Dermis blood vessel endothelial cell (primary cell): ENCODE measurements at places on chromosomes 6 and 20. TPM values are rescaled to one million over a fixed set of nuclear protein-coding genes. Genes with fewer than 3 reads are reported as not detected.

Gene SLC32A1
- 0.05 TPM in 1 of 2 replicates, not detected in the other for total RNA-seq

Gene MYMX
- 0.23 TPM in 1 of 2 replicates, not detected in the other for total RNA-seq

Gene IRAK1BP1
- total RNA-seq: 2.7 and 3.3 TPM in 2 replicates

Gene GSTA3
- total RNA-seq: not detected in 2 replicates

DNA sequence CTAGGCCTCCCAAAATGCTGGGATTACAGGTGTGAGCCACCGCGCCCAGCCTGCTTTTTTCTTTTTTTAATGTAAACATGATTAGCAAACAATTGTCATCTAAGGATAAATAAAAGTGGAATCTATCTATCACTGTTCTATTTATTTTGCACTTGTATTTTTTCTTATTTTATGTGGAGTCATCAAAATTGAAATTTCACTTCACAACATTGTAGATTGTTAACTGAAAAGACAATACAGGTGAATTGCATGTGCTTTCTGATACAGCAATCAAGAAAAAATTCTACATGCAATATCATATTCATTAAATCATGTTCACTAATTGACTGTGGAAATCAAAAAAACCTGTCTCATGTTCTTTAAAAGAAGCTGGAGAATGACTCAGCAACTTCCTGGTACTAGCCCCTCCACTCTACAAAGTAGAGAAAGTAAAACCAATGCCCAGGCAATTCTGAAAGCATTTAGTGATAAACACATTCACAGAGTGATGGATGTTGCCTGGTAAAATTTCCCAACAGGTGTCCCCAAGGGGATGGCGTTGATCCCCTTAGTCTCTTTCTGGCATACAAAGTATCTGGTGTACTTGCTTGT, 10.7 kb upstream of the RFX6 start:
- DNase-seq: no peak

DNA sequence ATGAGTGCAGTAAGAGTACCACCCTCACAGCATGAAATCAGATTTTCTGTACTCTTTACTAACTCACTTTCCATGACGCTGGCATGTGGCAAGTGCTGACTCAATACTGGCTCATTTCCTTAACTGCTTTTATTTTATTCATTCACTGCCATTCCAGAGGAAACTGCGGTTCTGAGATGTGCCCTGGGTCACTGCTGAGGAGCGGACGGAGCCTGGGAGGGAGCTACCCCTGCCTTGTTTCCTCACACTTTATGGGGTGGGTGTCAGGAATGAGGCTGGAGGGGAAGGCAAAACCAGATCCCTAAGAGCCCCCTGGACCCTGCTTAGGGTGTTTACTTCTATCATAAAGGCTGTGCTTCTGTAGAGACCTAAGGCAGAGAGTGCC, 14.4 kb downstream of the NT5E start:
- peak; percentile 98 for DNase-seq

GRCh38 chr6:111660531-111660930, 54.9 kb upstream of the TRAF3IP2 start:
- no peak for DNase-seq

DNA sequence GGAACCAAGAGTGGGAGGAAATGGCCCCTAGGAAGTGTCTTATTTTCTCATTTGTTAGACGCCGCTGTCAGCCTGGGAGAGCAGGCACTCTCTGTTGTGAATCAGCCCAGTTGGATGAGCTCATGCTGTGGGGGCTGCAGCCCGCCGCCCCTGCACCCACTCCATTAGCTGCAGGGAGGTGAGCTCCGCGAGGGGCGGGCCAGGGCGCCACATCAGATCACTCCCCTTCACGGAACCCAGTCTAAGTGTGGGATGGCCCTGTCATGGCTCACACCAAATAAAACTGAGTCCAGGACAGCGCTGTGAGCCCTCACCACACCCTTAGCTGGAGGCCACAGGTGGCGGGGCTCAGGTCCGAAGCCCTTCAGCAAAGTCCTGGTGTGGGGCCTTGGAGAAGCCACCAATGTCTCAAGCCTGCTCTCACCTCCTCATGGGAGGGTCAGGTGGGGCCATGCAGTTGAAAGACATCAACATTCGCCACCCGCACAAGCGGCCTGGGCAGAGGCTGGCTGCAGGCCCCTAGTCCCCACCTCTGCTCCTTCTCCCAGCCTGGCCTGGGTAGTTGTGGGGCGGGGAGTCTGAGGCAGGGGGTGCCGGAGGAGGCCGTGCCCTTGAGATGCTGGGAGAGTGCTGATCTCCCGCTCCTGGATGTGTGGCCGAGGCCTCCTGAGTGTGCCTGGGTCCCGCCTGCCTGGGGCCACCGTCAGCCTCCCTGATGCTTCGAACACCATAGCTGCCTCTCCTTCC, 66.2 kb upstream of the SLCO4A1 start:
- no peak for DNase-seq

DNA sequence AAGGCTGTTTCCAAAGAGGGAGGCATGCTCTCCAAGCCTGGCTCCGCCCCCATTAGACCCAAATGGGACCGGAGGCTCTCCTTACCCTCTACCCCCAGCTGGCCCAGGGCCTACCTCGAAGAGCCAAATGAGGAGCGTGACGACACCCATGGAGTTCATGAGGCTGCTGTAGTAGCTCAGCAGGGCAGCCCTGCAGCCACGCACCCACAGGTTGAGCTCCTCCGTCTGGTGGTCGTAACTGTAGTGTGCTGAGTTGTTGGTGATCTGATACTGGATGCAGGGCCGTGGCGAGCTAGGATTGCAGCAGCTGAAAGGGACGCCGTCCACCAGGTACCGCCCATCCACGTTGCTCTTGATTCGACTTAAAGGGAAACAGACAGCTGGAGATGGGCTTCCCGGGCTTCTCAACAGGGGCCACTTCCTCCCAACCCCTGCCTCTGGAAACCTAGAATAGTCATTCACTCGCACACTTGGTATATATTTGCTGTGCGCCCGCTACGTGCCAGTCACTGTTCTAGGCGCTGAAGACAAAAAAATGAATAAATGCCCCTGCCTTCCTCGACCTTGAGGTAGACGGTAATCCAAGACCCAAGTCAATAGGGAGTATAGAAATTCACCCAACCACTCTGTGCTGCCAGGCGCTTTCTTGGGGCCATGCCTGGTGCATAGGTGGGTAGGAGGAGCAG, 18.0 kb downstream of the PRPH2 start:
- DNase-seq: no peak

DNA sequence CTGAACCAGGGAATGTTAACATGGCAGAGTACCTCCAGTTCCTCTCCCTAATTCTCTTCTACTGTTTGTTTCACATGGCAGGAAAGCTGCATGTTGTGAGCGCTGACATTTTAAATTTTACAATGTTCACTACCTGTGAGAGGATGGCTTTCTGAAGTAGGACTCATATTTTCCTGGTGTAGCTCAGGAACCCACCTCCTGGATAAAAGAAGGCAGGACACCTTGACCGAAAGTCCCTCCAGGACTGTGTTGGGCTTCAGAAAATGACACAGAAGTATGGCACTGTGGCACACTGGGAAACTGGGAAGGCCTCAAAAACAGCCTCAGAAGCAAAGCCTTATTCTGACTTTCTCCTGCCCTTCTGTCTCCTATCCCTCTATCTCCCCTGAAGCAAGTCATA, 33.3 kb downstream of the PTPRK start:
- DNase-seq: peak; percentile 45

DNA sequence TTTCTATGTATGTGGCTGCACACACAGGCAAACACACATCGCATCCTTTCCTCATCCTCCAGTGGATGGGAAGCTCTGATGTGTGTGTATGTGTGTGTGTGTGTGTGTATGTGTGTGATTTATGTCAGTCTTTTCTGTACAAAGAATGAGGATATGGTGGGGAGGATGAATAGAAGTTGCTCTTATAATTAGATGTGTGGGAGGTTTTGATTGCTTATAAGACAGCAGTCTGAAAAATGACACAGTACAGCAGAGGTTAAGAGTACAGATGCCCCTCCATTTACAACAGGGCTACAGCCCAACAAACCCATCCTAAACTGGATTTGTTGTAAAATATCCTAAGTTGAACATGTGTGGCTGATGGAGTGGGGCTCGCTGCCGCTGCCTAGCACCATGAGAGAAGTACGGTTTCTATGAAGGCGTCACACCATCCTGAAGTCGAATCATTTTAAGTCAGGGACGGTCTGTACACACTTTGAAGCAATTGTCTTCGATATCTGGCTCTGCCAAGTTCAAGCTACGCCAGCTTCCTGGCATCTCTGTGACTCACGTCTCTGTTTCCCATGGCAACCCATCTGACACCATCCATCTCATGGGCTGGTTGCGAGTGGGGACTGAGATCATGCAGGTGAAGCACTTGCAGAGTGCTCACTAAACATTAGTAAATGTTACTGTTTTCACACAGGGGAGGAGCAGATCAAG, 252.6 kb downstream of the MYLK4 start:
- peak; percentile 87 for DNase-seq

- DNase-seq: no peak
Measured at GRCh38 chr6:5729813-5730517, 276.8 kb downstream of the NRN1 start.

- DNase-seq: peak; percentile 48
Measured at GRCh38 chr20:7195704-7196103, 428.2 kb downstream of the BMP2 start.

DNA sequence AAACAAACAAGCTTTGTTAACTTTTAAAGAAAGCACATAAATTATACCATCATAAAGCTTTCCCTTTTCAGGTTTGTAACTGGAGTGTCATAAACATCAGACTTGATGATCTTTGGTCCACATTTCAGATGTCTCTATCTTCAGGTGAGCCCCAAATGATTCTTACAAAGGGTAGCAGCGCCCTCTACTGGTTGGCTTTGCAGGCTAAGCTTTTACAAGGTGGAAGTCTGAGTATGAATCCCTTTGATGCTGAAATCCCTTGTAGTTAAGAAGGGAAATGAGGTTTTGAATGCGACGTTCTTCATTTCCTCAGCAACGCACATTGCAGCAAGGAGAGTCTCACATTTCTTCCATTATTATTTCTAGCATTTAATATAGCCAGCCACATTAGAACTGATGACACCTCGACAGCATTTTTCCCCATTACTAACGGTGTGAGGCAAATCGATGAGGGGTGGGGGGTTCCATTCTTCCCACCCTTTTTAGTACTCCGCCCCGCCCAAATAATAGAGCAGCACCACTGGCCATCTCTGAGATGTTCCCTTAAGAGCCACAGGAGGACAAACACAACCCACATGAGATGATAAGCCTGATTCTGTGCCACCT, 126.3 kb upstream of the NT5E start:
- DNase-seq: peak; percentile 89

DNA sequence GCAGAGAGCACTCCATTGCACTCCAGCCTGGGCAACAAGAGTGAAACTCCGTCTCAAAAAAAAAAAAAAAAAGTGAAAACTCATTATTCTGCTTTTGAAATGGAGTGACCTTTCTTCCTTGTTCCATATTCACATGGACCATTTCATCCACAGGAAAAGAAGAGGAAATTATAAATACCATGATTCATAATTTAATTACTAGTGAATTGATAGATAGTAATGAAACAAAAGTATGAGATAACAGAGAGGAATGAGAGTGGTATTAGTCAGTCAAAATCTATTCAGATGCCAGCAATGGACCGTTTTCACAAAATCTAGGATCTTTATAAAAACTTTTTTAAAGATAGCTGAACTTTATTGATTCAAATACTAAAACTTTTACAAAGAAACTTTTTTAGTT, 443.1 kb upstream of the FLRT3 start:
- peak; percentile 3 for DNase-seq

DNA sequence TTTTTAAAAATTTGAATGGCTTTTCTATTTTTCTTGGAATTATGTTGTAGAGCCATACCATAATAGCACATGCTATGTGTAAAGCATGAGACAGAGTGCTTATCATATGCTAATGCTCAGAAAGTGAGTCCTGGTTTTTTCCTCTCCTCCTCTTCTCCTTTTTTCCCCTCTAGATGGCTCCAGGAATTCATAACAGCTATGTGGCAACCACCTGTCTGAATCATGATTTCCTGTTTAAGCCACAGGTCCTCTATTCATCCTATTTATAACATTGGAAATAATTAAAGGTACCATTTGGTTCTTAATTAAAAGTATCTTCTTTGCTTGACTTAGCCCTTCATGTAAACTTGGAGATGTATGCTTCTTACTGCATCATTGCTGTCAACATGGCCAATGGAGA, 260.0 kb upstream of the MAP3K7 start:
- no peak for DNase-seq

DNA sequence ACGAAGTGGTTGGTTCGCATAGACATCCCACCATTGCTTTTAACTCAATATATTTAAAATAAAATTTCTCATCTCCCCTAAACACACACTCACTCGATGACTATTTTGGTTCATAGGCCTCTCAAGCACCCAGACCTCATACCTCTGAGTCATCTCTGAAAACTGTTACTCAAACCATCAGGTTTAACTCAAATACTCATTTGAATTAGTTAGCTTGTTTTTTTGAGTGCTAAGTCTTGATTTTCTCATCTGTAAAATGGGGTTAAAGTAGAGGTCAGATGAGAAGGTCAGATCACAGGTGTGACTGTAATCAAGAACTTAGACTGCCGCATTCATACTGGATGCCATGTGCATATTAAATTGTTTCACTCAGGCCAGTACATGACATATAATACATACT, 243.9 kb upstream of the TENT5A start:
- DNase-seq: no peak

DNA sequence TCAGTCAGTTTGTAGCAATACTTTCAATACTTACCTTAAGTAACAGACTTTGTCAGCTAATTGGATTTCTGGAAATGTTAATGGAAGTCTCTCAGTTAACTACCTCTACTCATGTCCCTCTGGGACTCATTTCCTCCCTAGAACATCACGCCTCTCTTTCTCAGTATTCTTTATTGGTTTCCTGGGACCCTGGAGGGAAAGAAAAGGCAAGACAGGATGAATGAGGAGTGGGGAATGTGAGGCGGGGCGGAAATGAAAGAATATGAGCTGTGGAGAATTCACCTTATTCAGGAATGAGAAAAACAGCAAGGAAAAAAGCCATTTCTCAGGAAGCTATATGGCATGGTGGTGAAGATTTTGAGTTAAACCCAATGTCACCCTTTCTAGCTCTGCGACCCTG, 62.7 kb downstream of the ANKS1A start:
- no peak for DNase-seq

GRCh38 chr20:47351643-47352331, 4.7 kb downstream of the ZMYND8 start:
- peak; percentile 54 for DNase-seq

- no peak for DNase-seq
Measured at GRCh38 chr6:142816031-142816430, 128.9 kb downstream of the HIVEP2 start.

GRCh38 chr20:46108435-46108841, 9.7 kb upstream of the CD40 start:
- DNase-seq: no peak

- DNase-seq: no peak
Measured at GRCh38 chr20:59578436-59579403, 25.6 kb upstream of the PHACTR3 start.

GRCh38 chr6:10434235-10434634, 19.4 kb upstream of the TFAP2A start:
- DNase-seq: no peak
